ENCODE measurements at places on chromosomes 6 and 20.

DNA sequence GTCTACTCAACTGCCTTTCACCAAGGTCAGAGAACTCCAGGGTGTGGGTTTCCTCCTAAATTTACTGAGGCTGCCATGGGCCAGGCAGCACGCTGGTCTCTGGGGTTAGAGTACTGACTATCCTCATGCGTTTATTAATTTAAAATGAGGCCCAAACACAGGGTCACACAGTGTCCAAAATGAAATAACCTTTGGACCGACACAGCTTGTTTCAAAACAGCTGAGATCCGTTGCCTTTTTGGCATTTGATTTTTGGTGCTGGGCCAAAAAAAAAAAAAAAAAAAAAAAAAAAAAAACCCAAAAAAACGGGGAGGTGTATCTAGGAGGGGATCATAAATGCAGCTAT is 14.6 kb upstream of the TOX2 start:
- no peak for DNase-seq

GRCh38 chr6:139852067-139852466 is 477.6 kb upstream of the CITED2 start:
- no peak for DNase-seq

- no peak for DNase-seq
Observed at GRCh38 chr20:39421571-39422105, 459.5 kb downstream of the DHX35 start.

DNA sequence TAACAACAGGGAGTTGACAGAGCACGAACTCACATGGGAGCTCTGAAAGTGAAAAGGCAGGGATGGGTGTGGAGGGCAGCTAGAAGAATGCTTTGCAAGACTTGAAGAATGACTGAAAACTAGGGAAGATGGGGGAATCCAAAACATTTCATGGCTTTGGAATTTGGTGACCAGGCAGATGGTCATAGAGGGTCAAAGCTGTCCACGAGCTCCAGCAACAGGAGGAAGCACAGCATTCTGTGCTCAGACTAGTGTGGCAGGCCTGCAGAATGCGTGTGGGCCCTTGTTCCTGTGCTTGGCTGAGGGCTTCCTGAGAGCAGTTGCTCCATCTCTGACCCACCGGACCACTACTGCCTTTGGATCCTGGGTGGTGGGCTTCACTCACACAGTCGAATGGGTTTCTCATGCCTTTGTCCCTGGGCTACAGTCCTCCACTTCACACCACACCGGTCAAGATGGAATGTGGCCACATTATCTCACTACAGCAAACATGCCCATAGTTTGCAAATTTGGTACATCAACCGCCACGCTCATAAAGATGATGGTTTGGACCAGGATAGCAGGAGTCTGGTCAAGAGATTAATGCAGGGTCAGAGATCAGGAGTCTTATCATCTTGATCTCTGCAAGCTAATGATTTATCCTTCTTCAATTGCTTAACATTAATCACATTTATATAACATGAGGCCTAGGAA is 100.7 kb downstream of the SGK1 start:
- DNase-seq: no peak

GRCh38 chr6:169763308-169763707 is 11.9 kb downstream of the ERMARD start:
- DNase-seq: no peak

- DNase-seq: no peak
Observed at GRCh38 chr6:11971154-11971553, 41.0 kb upstream of the HIVEP1 start.

GRCh38 chr6:34235307-34236130 is 1.2 kb upstream of the HMGA1 start:
- no peak for DNase-seq

All from stimulated activated CD4-positive, alpha-beta T cell treated with anti-CD3 and anti-CD28 coated beads, Interleukin-12 subunit alpha, Interleukin-12 subunit beta, amount 100 ng/mL, for 48 hours (primary cell).